ENCODE measurements at places on chromosomes 12 and 14. TPM values are rescaled to one million over a fixed set of nuclear protein-coding genes. Genes with fewer than 3 reads are reported as not detected.

DNA sequence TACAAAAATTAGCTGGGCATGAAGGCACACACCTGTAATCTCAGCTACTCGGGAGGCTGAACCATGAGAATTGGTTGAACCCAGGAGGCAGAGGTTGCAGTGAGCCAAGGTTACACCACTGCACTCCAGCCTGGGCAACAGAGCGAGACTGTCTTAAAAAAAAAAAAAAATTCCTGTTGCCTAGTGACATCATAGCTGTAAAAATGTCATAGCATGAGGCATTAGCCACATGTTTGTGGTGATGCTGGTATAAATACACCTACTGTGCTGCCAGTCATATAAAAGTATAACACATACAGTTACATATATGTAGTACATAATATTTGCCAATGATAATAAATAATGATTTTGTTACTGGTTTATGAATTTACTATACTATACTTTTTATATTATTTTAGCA, 22.2 kb downstream of the SLC41A2 start:
- H3K27me3 ChIP-seq, result no peaks in the 10 kb centered on the region
- H3K4me1 ChIP-seq, result no peaks in the 10 kb centered on the region
- no peak overlapping the region for H3K4me3 ChIP-seq
- DNase-seq, result no peak
- H3K27ac ChIP-seq, result no peak overlapping the region

DNA sequence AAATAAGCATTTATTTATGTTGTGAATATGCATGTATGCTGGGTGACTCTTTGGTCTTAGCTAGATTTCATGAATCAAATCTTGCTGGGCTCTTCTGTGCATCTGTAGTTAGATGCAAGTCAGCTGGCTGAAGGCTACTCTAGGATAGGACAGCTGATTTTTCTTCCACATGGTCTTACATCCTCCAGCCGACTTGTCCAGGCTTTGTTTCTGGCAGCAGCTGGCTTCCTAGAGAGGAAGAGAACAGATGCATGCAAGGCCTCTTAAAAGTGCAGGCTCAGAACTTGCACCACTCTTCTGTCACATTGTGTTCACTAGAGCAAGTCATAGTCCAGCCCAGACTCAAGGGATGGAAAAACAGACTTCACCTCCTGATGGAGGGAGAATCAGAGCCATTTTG, 435.4 kb upstream of the STXBP6 start:
- H3K4me3 ChIP-seq, result no peak overlapping the region
- no peaks in the 10 kb centered on the region for H3K27me3 ChIP-seq
- DNase-seq, result no peak
- H3K36me3 ChIP-seq, result no peaks in the 10 kb centered on the region

DNA sequence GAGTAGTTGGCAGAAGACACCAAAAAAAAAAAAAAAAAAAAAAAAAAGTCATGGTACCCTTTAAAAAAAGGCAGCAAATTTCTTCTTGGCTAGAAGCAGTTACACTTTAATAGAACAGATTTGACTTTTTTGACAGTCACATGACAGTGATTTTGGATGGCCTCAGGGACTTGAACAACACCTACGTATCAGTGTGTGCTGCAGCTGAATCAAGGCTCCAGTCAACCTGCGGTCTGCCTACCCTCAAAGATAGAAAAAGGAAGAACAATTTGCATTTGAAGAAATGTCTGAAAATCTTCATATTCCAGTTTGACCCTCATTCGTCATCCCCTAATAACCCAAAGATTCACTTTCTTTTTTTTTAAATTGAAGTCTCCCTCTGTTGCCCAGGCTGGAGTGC, 53.9 kb downstream of the MDM2 start:
- H3K27ac ChIP-seq, result no peak overlapping the region
- no peaks in the 10 kb centered on the region for H3K27me3 ChIP-seq
- H3K4me3 ChIP-seq, result no peak overlapping the region
- no peak for DNase-seq
- H3K36me3 ChIP-seq, result no peaks in the 10 kb centered on the region

GRCh38 chr12:66321435-66321834, 19.1 kb downstream of the HELB start:
- no peak for DNase-seq
- no peaks in the 10 kb centered on the region for H3K4me1 ChIP-seq
- no peak overlapping the region for H3K27ac ChIP-seq
- H3K4me3 ChIP-seq, result no peak overlapping the region
- no peaks in the 10 kb centered on the region for H3K36me3 ChIP-seq

GRCh38 chr12:15988983-15989755, 78.0 kb downstream of the DERA start:
- H3K4me1 ChIP-seq, result no peaks in the 10 kb centered on the region
- H3K36me3 ChIP-seq, result 0 out of 2 replicates have a peak, but pooled peaks cover 3% of the 10 kb centered on the region
- no peak overlapping the region for H3K27ac ChIP-seq
- no peak for DNase-seq

GRCh38 chr12:115362339-115362976, 678.5 kb upstream of the TBX3 start:
- no peak for DNase-seq
- H3K4me3 ChIP-seq, result no peak overlapping the region
- H3K36me3 ChIP-seq, result no peaks in the 10 kb centered on the region
- H3K4me1 ChIP-seq, result no peaks in the 10 kb centered on the region
- no peak overlapping the region for H3K27ac ChIP-seq

DNA sequence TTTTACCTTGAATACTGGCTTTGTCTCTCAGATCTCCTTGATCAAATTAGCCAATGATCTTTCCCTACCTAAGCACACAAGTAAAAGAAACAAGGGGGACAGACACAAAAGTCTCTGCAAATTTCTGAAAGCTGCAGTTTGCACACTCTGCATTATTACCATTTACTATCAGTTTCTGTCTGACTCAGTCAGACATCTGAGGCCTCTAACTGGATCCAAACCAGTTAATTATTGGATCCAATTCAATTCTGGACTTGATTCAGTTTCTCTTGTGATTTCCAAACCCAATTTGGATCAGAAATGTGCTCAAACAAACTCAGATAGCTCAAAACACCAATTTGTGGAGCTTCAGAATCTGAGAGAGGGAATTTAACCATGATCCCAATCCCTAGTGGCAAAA, 16.6 kb downstream of the SSTR1 start:
- no peak for DNase-seq
- no peak overlapping the region for H3K27ac ChIP-seq
- no peaks in the 10 kb centered on the region for H3K36me3 ChIP-seq
- no peaks in the 10 kb centered on the region for H3K27me3 ChIP-seq
- H3K4me3 ChIP-seq, result no peak overlapping the region

MUCL1 gene
- total RNA-seq, result not detected

GRCh38 chr14:69553252-69553651, 21.4 kb downstream of the CCDC177 start:
- no peak overlapping the region for H3K27ac ChIP-seq
- H3K36me3 ChIP-seq, result no peaks in the 10 kb centered on the region
- DNase-seq, result no peak
- peaks cover 18% of the 10 kb centered on the region for H3K27me3 ChIP-seq
- no peak overlapping the region for H3K4me3 ChIP-seq

- H3K36me3 ChIP-seq, result no peaks in the 10 kb centered on the region
- H3K4me1 ChIP-seq, result no peaks in the 10 kb centered on the region
- H3K4me3 ChIP-seq, result no peak overlapping the region
- peaks cover 72% of the 10 kb centered on the region for H3K27me3 ChIP-seq
- no peak for DNase-seq
These were observed 91.7 kb downstream of the GLT1D1 start for GRCh38 chr12:128944956-128945355.

KRT6A gene
- total RNA-seq, result 55.9 TPM

GRCh38 chr12:97324471-97324870, 138.1 kb upstream of the RMST start:
- H3K36me3 ChIP-seq, result no peaks in the 10 kb centered on the region
- no peaks in the 10 kb centered on the region for H3K4me1 ChIP-seq

GRIN2B gene
- total RNA-seq, result not detected

HOXC6 gene
- 5.7 TPM for total RNA-seq

AKAP3 gene
- 3.0 TPM for total RNA-seq

- no peak for DNase-seq
- H3K27ac ChIP-seq, result no peak overlapping the region
- H3K4me1 ChIP-seq, result no peaks in the 10 kb centered on the region
- H3K4me3 ChIP-seq, result no peak overlapping the region
These were observed 13.0 kb downstream of the HPD start for GRCh38 chr12:121845701-121846100.

DNA sequence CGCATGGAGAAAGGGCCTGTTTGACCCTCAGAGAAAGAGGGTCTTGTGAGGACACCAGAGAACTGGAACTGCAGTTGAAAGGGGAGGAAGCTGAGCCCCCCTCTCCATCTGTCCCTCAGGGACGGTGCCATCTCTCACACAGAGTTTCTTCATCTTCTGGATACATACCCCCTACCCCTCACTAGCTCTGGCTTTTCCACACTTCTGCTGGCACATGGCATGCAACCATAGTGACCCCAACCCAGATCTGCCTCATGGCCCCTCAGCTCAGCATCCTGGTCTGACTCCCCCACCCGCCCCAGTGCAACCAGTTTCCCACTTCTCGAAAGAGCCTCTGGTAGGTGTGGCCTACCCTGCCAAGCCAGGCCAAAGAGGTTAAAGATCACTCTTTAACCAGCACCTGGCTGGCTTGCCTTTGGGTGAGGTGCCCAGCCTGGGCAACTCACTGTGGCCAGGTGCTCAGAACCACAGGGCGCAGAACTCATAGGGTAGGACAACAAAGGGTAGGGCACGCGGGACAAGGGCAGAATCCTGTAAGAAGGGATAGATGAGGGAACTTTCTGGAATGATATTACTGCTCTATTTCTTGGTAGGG, 25.8 kb downstream of the GALNT16 start:
- DNase-seq, result no peak
- no peaks in the 10 kb centered on the region for H3K4me1 ChIP-seq
- H3K36me3 ChIP-seq, result no peaks in the 10 kb centered on the region
- 0 out of 2 replicates have a peak, but pooled peaks cover 8% of the 10 kb centered on the region for H3K27me3 ChIP-seq
- no peak overlapping the region for H3K4me3 ChIP-seq
- no peak overlapping the region for H3K27ac ChIP-seq

SLC16A7 gene
- total RNA-seq, result 5.0 TPM

GRCh38 chr14:94239406-94239805, 53.7 kb downstream of the SERPINA10 start:
- DNase-seq, result no peak
- H3K27me3 ChIP-seq, result no peaks in the 10 kb centered on the region
- H3K27ac ChIP-seq, result no peak overlapping the region
- no peak overlapping the region for H3K4me3 ChIP-seq
- H3K4me1 ChIP-seq, result no peaks in the 10 kb centered on the region

DNA sequence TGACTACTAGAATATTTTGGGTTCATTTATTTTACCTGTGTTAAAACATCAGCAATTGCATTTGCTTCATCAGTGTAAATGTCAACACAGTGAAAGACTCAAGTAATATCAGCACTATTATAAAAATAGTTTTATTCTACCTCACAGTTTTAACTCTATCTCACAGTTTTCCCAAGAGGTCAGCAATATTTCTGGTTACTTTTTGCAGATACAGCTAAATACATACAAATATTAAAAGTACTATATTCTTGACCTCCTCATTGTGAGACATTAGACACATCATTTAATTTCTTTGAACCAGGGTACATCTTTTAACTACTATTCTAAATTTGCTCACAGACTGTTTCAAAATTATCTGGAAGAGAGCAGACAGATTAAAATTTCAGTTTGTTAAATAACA, 321.7 kb upstream of the OR4E1 start:
- H3K36me3 ChIP-seq, result no peaks in the 10 kb centered on the region
- no peaks in the 10 kb centered on the region for H3K4me1 ChIP-seq
- H3K27ac ChIP-seq, result no peak overlapping the region
- no peak for DNase-seq

KERA gene
- not detected for total RNA-seq

GRCh38 chr14:23310546-23310945, 3.9 kb downstream of the BCL2L2 start:
- H3K4me3 ChIP-seq, result no peak overlapping the region
- H3K36me3 ChIP-seq, result no peaks in the 10 kb centered on the region
- no peaks in the 10 kb centered on the region for H3K27me3 ChIP-seq
- no peak overlapping the region for H3K27ac ChIP-seq
- H3K4me1 ChIP-seq, result peaks cover 15% of the 10 kb centered on the region

- H3K27me3 ChIP-seq, result no peaks in the 10 kb centered on the region
- DNase-seq, result peak; percentile 80
- peak overlapping the region; percentile 96 for H3K27ac ChIP-seq
- H3K36me3 ChIP-seq, result no peaks in the 10 kb centered on the region
- peak overlapping the region; percentile 61 for H3K4me3 ChIP-seq
These were observed 1.2 kb downstream of the CLIP1 start for GRCh38 chr12:122421187-122421820.

Data from PC-9 (cell line).